ENCODE measurements at places on chromosomes 1 and 21. TPM values are rescaled to one million over a fixed set of nuclear protein-coding genes. Genes with fewer than 3 reads are reported as not detected.
A peak's percentile ranks its signal among the peaks of the same experiment; 100 is the strongest.

AMIGO1 gene
- total RNA-seq, result 1.7 TPM

GUCA2A gene
- not detected for total RNA-seq

CRABP2 gene
- 0.45 TPM for total RNA-seq

DNA sequence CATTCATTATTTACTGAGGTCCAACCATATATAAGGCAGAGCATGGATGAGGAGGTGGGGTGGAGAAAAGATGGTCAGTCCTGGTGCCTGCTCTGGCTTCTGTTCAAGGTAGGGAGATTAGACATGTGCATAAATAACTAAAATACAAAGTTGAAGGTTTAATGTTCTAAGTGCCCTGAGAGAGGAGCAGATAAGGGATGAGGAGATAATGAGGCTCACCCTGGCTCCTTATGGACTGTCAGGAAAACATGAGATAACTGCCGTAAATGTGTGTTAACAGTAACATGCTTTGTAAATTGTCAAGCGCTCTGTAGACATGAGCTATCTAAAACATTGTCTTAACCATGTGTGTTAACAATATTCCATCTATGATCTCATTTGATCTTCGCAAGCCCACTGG, 474.6 kb upstream of the USP24 start:
- no peaks in the 10 kb centered on the region for H3K36me3 ChIP-seq
- no peaks in the 10 kb centered on the region for H3K4me1 ChIP-seq
- DNase-seq, result no peak
- peaks cover 26% of the 10 kb centered on the region for H3K27me3 ChIP-seq
- H3K4me3 ChIP-seq, result no peak overlapping the region
- H3K27ac ChIP-seq, result no peak overlapping the region

DNA sequence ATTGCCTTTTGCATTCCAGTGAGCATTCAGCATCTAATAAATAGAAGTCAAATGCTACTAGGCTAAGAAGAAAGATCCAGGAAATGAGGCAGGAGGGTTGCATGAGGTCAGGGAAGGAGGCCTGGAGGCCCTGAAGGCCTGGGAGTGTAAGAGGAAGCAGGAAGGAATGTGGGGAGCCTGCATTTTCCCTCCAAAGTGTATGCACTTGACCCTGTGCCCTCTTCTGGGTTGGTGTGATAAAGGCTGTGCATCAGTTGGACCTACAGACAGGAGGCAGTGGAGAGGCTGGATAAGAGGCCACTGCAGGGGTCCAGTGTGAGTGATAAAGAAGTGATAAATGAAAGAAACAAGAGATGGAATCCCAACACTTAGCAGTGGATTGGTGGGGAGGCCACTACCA, 20.4 kb downstream of the KIAA1614 start:
- H3K27me3 ChIP-seq, result peaks cover 4% of the 10 kb centered on the region
- no peak overlapping the region for H3K4me3 ChIP-seq
- no peaks in the 10 kb centered on the region for H3K4me1 ChIP-seq

GRCh38 chr1:150999051-150999674, 7.5 kb downstream of the MINDY1 start:
- H3K4me3 ChIP-seq, result no peak overlapping the region
- no peaks in the 10 kb centered on the region for H3K27me3 ChIP-seq
- peaks cover 7% of the 10 kb centered on the region for H3K36me3 ChIP-seq
- H3K27ac ChIP-seq, result peak overlapping the region; percentile 18
- DNase-seq, result peak; percentile 58

DNA sequence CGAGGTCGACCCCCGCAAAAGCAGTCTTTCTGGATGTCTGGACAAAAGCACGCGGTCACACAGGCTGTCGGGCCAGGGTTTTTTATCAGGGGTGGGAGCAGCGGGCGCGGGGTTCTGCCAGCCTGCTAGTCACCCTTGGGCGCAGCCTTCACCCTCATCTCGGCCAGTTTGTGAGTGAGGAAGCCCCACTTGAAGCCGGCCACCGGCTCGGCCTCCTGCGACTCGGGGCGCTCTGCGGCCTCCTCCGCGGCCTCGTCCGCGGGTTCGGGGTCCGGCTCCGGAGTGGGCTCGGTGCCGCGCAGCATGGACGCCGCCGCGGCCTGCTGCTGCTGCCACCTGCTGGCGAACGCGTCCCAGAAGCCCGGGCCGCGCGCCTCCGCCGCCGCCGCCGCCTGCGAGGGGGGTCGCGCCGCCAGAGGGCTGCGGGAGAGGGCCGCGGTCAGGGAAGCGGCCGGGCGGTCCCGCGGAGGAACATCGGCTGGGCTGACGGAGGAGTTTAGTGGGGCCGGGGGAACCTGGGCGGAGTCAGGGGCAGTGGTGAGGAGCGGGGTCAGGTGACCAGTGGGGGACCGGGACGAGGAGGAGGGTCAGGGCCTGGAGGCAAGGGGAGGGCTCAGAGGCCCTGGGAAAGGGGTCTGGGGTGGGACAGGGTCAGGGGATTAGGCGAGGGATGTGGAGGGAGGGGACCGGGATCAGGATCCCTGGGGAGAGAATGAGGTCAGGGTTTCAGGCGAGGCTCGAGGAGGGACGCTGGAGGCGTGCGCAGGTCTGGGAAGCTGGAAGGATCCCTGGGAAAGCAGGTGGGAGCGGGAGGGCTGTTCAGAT, 4.5 kb downstream of the C1orf232 start:
- H3K27ac ChIP-seq, result no peak overlapping the region
- no peaks in the 10 kb centered on the region for H3K36me3 ChIP-seq
- H3K4me1 ChIP-seq, result peaks cover 13% of the 10 kb centered on the region
- peak; percentile 42 for DNase-seq

DNA sequence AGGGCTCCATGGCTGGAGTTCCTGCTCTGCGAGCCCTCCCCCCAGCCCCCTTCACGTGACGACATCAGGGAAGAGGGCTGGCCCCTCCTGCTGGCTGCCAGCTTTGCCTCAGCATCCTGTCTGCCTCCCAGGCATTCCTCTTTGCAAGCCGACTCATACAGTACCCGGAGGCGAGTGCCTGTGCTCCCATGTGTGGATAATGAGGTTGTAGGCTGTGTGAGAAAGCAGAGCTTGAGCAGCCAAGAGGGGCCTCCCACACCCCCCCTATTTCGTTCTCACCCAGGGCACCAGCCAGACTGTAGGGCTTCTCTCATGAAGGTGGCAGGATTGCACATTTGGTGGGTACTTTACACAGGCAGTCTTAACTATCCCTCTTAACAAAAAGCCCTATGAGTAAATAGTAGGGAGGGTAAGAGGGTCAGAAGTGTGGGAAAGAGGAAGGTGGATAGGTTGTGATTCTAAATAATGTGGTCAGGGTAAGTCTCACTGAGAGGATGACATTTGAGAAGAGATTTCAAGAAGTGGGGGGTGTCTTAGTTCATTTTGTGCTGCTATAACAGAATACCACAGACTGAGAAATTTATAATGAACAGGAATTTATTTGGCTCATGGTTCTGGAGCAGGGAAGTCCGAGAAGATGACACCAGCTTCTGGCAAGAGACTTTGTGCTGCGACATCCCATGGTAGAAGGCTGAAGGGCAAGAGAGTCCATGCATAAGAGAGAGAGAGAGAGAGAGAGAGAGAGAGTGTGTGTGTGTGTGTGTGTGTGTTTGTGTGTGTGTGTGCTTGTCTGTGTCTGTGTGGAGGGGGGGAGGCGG, 113.5 kb downstream of the OMA1 start:
- H3K36me3 ChIP-seq, result peaks cover 10% of the 10 kb centered on the region
- no peak overlapping the region for H3K27ac ChIP-seq
- no peaks in the 10 kb centered on the region for H3K27me3 ChIP-seq
- no peak for DNase-seq

- no peak for DNase-seq
- no peaks in the 10 kb centered on the region for H3K27me3 ChIP-seq
- H3K36me3 ChIP-seq, result no peaks in the 10 kb centered on the region
- H3K27ac ChIP-seq, result peak overlapping the region; percentile 27
- peaks cover 72% of the 10 kb centered on the region for H3K4me1 ChIP-seq
Observed at GRCh38 chr21:45887788-45888187, 93.8 kb upstream of the COL6A1 start.

- H3K4me1 ChIP-seq, result no peaks in the 10 kb centered on the region
- H3K36me3 ChIP-seq, result peaks cover 2% of the 10 kb centered on the region
- no peak overlapping the region for H3K27ac ChIP-seq
- H3K27me3 ChIP-seq, result no peaks in the 10 kb centered on the region
Observed at GRCh38 chr1:215321802-215322201, 239.3 kb downstream of the KCNK2 start.

- H3K4me3 ChIP-seq, result no peak overlapping the region
- H3K4me1 ChIP-seq, result peaks cover 11% of the 10 kb centered on the region
- H3K27me3 ChIP-seq, result no peaks in the 10 kb centered on the region
- peaks cover 35% of the 10 kb centered on the region for H3K36me3 ChIP-seq
- no peak overlapping the region for H3K27ac ChIP-seq
Observed at GRCh38 chr21:28953247-28953646, 39.4 kb downstream of the LTN1 start.

DNA sequence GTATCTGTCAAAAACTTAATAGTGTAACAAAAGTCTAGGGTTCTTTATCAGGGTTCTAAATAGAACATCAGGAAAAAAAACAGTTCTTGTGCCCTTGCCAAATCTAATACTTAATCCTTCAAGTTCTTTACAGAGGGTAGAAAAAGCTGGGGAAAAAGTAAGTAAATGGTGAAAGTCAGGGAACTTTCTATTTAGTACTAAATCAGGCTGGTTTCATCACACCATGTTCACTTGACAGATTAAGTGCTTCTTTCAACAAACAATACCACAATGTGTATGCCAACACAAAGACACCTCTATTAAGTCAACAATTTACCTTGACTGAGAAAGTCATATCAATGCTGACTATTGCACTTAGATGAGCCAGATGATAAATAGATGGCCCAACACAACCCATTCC, 9.7 kb downstream of the DBT start:
- no peaks in the 10 kb centered on the region for H3K27me3 ChIP-seq
- no peak overlapping the region for H3K27ac ChIP-seq
- peaks cover 13% of the 10 kb centered on the region for H3K4me1 ChIP-seq
- no peak overlapping the region for H3K4me3 ChIP-seq
- H3K36me3 ChIP-seq, result peaks cover 21% of the 10 kb centered on the region

GRCh38 chr1:179012038-179012437, 13.7 kb upstream of the FAM20B start:
- no peaks in the 10 kb centered on the region for H3K4me1 ChIP-seq
- H3K36me3 ChIP-seq, result no peaks in the 10 kb centered on the region
- no peak for DNase-seq
- no peak overlapping the region for H3K4me3 ChIP-seq
- H3K27ac ChIP-seq, result no peak overlapping the region

Data from activated naive CD4-positive, alpha-beta T cell treated with anti-CD3 and anti-CD28 coated beads for 36 hours (primary cell).